ENCODE measurements at places on chromosomes 2 and 18.

GRCh38 chr18:29160170-29160569 is 983.2 kb upstream of the CDH2 start:
- DNase-seq: no peak

DNA sequence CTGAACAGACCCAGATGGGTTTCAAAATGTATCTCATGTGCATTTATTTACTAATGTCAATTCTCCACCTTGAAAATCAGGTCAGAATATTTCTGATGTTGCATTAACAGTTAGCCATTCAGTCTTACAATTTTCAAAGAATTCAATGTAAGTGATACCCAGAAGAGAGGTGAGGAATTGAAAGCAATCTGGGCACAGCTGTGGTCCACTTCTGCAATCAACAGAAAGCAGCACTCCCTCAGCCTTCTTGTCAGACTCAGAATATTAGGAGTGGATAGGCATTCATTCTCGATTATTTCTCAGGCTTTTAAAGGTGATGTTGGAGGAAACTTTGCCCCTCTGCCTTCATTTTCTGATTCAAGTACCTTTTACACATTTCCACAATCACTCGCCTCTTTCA is 15.7 kb downstream of the CCL20 start:
- no peak for DNase-seq

DNA sequence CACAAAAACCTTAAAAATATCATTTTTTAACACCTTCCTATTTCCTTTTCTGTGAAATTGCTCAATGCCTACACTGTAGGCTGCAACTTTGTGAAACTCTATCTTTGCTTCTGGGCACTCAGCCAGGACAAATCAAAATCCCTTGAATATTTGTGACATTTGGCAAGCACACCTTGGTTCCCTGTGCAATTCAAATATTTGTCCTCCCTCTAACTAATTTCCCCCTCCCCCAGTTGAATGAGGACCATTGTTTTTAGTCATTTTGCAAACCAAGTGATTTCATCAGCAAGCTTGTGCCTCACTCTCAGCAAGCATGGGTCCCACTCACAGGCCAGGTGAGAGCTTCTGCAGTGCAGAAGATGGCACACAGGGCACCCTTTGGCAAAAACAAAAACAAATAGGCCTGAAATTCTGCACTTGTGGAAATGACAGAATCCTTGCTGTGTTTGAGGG is 541.5 kb downstream of the CNTNAP5 start:
- DNase-seq: no peak

GRCh38 chr18:75156139-75156750 is 52.7 kb downstream of the PTGR3 start:
- no peak for DNase-seq

DNA sequence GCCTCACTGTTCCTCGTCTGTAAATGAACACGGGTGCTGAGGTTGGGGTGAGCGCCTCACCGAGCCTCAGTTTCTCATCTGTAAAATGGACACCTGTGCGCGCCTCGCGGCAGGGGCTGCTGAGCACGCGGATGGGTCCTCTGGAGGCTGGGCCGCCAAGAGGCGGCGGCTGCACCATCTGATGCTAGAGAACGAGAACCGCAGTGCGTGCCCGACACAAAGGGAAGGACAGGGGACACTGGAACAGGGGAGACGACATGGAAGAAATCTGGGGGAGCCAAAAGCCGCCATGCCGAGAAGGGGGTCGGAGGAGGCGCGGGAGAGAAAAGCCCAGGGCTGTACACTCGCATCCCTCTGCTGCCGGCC is 118.7 kb upstream of the ZNF516 start:
- no peak for DNase-seq

- no peak for DNase-seq
Measured at GRCh38 chr2:118994778-118995177, 52.8 kb downstream of the MARCO start.

DNA sequence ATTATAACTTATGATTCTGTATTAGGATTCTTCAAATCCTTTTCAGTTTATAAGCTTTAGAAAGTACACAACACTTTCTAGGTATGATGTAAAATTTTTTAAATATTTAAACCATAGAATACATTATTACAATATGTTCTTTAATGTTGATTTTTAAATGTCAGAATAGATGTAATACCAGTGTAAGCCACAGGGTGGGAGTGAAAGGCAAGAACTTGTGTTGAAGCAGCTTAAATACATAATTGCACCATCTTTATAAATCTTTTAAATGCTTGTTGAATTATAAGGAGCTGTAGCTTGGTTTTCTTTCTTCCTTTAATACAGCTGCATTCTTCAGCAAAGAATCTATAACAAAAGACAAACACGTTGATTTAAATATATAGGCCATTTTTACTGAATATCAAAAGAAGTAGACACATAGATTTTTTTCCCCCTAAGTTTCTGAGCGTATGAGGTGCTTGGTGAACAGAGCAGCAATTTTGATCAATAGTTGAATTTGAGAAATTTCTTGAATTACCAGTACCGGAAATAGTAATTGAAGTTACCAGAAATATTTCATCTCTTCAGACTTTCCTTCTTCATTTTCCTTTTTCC is 63.0 kb downstream of the TANK start:
- no peak for DNase-seq

DNA sequence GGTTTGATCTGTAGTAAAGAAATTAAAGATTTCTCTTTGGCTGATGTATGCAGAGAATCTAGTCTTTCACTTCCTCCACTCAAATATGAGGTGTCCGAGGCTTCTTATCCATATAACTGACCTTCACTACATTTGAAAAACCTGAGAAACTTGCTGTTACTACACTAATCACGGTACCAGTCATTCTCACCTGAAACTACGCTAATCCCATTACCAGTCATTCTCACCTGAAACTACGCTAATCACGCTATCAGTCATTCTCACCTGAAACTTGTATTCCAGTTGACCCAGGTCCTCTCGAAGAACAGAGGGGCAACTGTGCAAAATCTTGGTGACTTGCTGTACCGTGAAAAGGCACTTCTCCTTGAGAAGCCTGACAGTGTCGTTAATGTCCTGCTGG is 5.1 kb downstream of the MTERF4 start:
- no peak for DNase-seq

GRCh38 chr2:14905571-14905970 is 273.1 kb downstream of the LRATD1 start:
- no peak for DNase-seq

- DNase-seq: no peak
Measured at GRCh38 chr2:215862351-215862771, 151.0 kb downstream of the MREG start.

- DNase-seq: no peak
Measured at GRCh38 chr18:8389391-8390340, 219.6 kb upstream of the RAB12 start.

DNA sequence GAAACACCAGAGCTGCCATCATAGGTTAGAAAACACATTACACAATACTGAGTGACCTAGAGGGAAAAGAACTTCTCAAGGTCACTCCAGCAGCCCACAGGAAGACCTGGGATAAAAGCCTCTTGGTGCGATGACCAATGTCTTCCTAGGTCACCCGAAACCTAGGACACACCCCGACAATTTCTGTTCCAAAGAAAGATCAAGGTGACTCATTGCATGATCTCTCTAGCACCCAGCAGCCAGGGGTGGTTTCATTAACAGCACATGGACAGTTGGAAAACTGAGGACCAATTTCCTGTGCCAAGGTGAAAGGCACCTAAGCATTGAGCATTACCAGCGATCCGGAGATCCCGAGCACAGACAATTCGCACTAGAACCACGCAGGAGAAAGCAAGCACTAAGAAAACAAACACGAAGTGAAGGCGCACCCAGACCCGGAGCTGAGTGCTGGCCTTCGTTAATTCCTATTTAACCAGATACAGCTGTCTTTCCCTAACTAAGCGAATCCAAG is 1.5 kb downstream of the CACNB4 start:
- DNase-seq: no peak

GRCh38 chr18:9890196-9890595 is 4.4 kb downstream of the TXNDC2 start:
- DNase-seq: no peak

- peak; percentile 34 for DNase-seq
Measured at GRCh38 chr2:161992531-161992930, 81.5 kb downstream of the DPP4 start.

DNA sequence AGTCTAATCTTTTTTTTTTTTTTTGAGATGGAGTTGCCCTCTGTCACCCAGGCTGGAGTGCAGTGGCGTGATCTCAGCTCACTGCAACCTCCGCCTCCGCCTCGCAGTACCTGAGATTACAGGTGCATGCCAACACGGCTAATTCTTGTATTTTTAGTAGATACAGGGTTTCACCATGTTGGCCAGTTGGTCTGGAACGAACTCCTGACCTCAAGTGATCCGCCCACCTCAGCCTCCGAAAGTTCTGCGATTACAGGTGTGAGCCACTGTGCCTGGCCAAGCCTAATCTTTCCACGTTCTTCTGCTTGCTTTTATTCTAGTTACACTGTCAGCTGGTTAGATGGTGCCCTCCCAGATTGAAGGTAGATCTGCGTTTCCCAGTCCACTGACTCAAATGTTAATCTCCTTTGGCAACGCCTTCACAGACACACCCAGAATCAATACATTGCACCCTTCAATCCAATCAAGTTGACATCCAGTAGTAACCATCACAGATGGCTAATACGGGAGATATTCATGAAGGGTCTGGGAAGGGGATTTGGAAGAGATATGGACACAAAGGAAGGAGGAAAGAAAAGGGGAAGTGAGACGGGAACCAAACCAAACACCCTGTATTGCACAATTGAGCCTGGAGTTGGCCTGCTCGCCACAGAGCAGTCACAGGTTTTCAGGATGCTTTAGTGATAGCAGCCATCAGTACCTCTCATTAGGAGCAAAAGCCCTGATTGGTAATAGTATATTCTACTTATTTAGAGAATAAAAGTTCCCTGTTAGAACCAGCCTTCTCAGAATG is 229.8 kb downstream of the PIK3C3 start:
- no peak for DNase-seq

DNA sequence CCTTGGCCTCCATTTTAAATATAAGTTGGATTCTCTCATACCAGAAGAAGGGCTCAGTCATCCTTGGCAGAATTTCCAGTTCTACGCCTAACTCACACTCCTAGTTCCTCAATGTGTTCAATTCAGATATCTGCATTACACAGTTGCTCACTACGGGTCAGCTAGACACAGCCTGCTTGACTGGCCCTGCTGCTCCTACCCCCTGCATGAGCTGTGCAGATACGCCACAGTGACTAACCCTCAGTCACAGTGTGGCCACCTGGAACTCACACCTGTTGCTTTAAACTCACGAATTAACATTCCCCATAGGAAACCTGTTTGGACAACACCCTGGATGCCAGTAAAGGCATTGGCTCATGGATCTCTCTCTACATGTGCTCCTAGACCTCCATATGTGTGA is 429.6 kb downstream of the NCKAP5 start:
- no peak for DNase-seq

GRCh38 chr2:104163611-104164130 is 690.2 kb upstream of the POU3F3 start:
- DNase-seq: no peak

DNA sequence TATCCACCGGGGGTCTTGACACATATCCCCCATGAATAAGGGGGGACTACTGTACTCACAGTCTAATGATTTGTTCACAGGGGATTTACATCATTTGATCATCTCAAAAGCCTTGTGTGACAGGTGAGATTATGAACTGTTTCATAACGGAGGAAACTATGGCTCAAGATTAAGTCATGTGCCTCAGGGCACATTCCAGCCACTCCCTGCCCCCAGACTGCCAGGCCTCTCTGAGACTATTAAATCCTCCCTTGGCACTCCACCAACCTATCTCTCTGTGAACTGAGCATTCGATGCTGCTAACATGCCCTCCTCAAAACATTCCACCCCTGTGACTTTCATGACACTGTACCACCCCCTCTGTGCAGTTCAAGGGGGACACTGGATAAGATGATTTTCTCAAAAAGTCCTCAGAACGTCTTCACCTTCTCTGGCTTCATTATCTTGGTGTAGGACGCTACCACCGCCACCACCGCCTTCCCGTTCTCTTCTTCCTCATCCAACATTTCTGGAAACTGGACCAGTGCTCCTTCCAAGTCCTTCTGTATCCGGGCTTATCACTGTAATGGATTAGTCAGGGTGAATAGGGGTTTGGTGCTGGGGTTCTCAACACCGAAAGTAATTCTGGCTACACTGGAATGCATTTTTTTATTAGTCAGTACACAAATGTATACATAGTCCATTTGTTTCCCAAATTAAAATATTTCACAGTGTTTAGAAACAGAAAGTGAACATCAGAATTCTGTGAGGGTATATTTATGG is 169.6 kb downstream of the KCNS3 start:
- no peak for DNase-seq

DNA sequence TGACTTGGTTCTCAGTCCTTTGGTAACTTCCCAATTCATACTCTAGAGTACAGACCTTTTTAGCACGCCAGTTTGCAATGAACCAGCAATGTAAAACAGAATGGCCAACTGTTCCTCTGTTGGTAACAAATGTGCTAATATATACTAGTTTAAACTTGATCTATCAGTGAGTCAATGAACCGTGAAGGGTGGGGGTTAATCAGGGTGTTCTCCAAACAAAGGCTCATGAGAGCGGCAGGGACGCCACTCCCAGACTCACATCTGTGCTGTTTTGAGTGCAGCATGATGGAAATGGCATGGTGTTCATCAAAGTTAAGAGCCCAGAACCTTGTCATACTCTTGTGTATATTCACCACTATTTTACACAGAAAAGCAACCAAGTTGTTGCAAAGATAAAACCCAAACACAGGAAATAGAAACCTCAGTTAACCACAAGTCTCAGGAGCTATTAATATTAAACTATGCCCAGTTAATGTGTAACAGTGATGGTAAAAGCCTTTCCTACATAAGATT is 70.3 kb downstream of the CERKL start:
- DNase-seq: no peak

DNA sequence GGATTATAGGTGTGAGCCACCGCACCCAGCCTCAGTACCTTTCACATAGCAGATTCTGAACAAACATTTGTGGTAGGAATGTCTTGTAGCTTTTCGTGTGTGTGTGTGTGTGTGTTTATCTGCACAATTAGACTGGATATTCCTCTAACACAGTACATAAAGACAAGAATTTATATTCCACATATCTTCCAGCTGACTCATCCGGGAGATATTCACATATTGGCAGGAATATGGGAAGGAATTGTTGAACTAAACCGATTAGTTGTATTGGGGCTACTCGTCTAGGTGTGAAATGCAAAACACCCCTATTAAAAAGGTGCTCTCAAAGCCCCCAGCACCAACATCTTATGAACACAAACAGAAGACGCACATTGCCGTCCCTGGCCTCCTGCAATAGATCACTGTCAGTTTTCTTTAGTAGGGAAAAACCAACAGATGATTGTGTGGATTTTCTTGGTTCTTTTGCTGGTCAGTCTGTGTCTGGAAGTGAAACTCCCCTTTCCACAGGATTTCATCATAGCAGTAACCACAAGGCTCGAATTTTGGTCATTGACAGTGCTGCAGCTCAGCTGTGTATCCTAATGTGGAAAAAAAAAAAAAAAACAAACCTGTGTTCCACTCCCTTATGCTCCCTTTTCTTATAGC is 208.5 kb upstream of the ACVR2A start:
- no peak for DNase-seq

Measured in activated CD8-positive, alpha-beta memory T cell treated with anti-CD3 and anti-CD28 coated beads for 48 hours (primary cell).